ENCODE measurements at places on chromosomes 6 and 20. TPM values are rescaled to one million over a fixed set of nuclear protein-coding genes. Genes with fewer than 3 reads are reported as not detected.
A peak's percentile ranks its signal among the peaks of the same experiment; 100 is the strongest.

RHAG gene
- total RNA-seq: not detected

WFDC6 gene
- not detected for total RNA-seq

HCRTR2 gene
- not detected for total RNA-seq

TCF15 gene
- 0.23 TPM for total RNA-seq

MMS22L gene
- total RNA-seq: 34.7 TPM

GRCh38 chr6:20191992-20192391 is 20.3 kb downstream of the MBOAT1 start:
- H3K27ac ChIP-seq: peak overlapping the region; percentile 11
- no peak for DNase-seq
- H3K4me1 ChIP-seq: peaks cover 3% of the 10 kb centered on the region
- H3K4me3 ChIP-seq: no peak overlapping the region
- H3K27me3 ChIP-seq: no peaks in the 10 kb centered on the region

GRCh38 chr6:107144014-107144413 is 28.7 kb upstream of the BEND3 start:
- no peaks in the 10 kb centered on the region for H3K4me1 ChIP-seq
- no peak overlapping the region for H3K4me3 ChIP-seq
- H3K27me3 ChIP-seq: no peaks in the 10 kb centered on the region
- DNase-seq: no peak
- H3K36me3 ChIP-seq: no peaks in the 10 kb centered on the region

DNA sequence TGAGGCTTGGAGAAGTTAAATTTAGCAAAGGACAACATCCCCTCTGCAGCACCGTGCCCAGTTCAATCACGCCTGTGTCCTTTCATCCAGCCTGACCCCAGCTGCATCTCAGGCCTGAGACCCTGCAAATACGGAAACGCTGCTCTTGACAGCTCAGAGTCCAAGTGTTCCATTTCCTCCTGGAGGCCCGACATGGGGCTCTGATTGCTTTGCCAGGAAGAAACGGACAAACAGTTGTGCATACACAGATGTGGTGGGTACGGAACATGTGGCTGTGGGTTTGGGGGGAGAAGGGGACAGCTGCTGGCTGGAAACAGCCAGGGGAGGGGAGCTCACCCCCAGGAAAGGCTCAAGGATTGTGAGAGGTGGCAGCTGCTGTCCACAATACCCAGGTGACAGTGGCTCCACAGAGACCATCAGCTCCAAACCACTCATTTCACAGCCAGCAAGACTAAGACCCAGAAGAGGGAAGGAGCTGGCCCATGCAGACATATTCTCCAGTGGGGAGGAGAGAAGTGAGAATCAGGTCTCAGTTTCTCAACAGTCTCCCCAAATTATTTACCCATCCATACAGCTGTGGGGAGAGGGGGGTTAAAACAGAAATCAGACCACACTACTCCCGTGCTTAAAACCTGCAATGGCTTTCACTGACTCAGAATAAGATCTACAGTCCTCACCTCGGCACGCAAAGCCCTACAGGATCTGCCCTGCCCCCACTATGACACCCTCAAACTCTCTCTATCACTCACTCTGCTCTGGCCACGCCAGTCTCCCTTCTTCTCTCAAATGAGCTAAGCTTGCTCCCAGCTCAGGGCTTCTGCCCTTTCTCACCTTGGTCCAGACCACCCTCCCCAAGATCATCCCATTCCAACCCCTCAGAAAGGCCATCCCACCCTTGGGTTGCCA is 89.1 kb downstream of the PREX1 start:
- H3K27me3 ChIP-seq: no peaks in the 10 kb centered on the region
- H3K4me3 ChIP-seq: peak overlapping the region; percentile 46
- H3K36me3 ChIP-seq: peaks cover 53% of the 10 kb centered on the region
- DNase-seq: peak; percentile 94

DNA sequence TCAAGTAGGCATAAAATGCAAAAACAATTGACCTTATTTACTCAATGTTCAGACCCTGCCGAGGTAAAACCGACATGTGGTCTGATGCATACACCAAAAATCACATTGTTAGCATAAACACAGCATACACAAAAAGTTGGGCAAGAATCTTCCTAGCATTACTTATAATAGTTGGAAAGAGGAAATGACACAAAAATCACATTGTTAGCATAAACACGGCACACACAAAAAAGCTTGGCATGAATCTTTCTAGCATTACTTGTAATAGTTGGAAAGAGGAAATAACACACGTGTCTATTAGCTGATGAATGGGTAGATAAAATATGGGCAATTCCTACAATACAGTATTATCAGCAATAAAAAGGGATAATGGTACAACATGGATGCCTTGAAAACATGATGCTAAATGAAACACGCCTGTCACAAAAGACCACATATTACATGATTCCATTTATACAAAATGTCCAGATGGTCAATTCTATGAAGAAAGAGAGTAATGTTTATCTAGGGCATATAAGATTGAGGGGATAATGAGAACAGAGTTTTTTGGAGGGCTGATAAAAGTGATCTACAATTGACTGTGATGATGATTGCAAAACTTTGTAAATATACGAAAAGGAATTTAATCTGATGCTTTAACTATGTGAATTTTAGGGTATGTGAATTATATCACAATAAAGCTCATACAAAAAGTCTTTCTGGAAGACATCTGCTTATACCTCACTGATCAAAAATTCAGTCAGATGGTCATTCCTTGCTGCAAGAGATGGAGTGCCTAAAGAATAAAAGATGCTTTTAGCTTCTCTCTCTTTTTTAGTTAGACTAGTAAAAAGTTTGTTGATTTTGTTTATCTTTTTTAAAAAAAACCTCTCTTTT is 1019.5 kb upstream of the CITED2 start:
- peaks cover 5% of the 10 kb centered on the region for H3K27me3 ChIP-seq
- H3K4me3 ChIP-seq: no peak overlapping the region
- H3K4me1 ChIP-seq: no peaks in the 10 kb centered on the region
- no peak for DNase-seq

DNA sequence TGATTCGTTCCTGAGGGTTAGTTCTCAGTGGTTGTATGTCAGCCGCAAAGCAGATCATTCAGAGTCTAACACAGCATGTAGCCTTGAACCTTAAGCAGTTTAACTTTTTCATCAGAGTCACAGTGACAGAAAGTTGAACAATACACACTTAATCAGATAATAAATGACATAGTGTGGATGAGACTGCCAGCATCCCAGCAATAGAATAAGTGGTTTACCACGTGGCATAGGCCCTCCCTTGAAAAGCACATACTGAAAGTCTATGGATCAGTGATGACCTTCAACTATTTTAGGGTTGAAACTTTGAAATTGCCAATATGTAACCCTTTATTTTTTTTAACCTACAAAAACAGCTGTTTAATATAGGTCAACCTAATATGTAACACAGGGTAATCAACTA is 265.3 kb downstream of the ARHGAP18 start:
- peaks cover 13% of the 10 kb centered on the region for H3K36me3 ChIP-seq
- H3K4me3 ChIP-seq: no peak overlapping the region
- DNase-seq: peak; percentile 20
- H3K27me3 ChIP-seq: no peaks in the 10 kb centered on the region

GRCh38 chr20:36273414-36274180 is 32.5 kb upstream of the DLGAP4 start:
- no peak overlapping the region for H3K27ac ChIP-seq
- no peaks in the 10 kb centered on the region for H3K36me3 ChIP-seq
- H3K4me1 ChIP-seq: no peaks in the 10 kb centered on the region
- H3K4me3 ChIP-seq: no peak overlapping the region
- no peaks in the 10 kb centered on the region for H3K27me3 ChIP-seq
- DNase-seq: peak; percentile 44

DNA sequence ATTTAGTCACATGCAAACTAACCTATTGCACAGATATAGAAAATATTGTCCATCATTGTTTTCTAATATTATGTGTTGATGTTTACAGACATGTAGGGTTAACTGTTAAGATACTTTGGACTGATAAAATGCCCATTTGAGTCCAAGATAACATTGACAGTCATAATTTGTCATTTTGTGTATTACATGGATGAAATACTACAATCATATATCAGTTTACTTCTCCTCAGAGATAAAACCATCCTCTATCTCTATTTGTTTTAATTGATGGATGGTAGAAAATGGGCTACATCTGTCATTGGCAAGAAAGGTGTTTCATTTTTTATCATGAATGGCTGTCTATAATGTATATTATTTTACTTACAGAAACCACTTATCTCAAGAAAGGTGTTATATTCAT is 6.2 kb downstream of the EPHA7 start:
- no peak overlapping the region for H3K27ac ChIP-seq
- H3K4me1 ChIP-seq: peaks cover 8% of the 10 kb centered on the region
- H3K4me3 ChIP-seq: no peak overlapping the region
- no peak for DNase-seq
- H3K27me3 ChIP-seq: peaks cover 24% of the 10 kb centered on the region
- H3K36me3 ChIP-seq: peaks cover 2% of the 10 kb centered on the region

All from activated CD8-positive, alpha-beta T cell treated with anti-CD3 and anti-CD28 coated beads for 36 hours (primary cell).